ENCODE measurements at places on chromosomes 1 and 21.

DNA sequence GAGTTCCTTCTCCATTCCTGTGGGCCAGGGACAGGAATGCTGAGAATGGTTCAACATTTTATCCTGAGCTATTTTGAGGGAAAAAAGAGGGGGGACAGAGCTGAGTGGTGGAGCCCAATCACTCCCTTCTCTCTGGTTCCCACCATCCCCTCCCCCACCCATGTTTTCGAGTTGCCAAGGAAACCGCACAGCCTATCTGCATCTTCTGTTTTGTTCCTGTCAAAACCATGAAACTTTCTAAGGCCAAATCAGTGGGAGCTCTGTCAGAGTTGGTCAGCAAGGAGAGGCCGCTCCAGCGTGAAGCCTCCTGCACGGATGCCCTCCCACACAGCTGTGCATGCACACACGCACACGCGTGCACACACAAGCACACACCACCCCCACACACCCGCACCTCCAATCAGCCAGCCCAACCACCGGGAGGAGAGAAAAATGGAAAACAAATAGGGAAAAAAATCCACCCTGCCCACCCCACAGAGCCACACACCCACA lies 54.5 kb upstream of the ATP2B4 start:
- no peak for DNase-seq

GRCh38 chr1:180956028-180956640 lies 43.4 kb downstream of the KIAA1614 start:
- DNase-seq, result no peak

DNA sequence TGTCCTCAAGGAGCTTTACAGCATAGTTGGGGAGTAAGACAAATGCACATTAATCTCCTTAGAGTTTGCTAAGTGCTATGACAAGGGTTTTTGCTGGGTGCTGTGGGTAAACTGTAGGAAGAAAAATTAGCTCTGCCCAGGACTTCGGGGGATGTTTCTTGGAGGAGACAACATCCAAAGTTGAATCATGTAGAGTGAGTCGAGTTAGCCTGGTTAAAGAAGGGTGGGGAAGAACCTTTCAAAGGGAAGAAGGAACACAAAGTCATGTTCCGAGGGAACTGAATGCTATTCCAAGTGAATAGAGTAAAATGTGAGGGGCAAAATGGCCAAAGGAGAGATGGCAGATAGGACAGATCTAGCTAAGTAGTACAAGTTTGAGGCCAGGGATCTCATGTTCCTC lies 17.1 kb downstream of the SPRTN start:
- DNase-seq, result no peak

DNA sequence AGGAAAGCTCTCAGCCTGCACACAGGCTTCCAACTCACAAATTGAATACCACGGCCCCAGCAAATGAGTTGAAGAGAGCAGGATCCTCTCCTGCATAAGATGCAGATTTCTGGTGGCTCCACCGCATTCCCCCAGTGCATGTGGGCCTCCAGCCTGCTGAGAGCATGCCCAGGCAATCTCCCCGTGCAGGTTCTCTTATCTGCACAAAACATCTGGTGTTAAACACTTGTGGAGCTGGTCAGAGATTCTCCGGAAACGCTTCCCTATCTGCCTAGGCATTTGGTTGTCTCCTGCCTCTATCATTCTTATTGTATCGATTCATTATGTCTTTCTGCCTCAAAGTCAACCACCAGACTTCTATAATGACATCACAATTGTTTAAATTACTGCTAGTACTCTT lies 1349.0 kb upstream of the B3GALT2 start:
- DNase-seq, result no peak

- DNase-seq, result no peak
Observed at GRCh38 chr1:193846876-193847604, 660.6 kb upstream of the B3GALT2 start.

DNA sequence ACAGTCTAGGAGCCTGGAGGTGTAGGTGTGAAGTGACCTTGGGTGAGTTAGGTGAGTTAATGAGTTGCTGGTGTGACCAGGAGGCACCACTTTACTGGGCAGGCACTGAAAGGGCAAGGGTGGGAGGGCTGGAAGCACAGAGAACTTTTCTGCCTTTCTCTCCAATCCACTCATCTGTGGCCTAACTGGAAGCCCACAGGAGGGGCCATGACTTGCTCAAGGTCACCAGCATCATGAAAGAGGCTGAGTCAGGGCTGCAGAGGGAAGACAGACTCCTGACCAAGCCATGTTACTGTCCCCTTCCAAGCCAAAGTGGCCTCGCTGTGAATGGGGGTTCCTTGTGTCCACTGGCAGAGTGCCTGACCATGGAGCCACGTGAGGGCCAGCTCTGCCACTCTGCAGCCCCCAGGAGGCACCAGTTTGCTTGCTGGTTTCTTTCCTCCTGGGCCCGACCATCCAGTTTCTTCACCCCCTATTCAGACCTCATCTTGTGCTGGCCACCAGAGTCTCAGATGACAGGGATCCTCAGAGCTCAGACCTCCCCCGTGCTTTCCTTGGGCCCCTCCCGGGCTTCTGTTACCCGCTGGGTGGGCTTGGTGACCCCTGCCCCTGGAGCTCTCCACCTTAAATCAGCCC lies 4.3 kb upstream of the BSND start:
- DNase-seq, result no peak

- no peak for DNase-seq
Observed at GRCh38 chr1:2392686-2393085, 1.0 kb downstream of the RER1 start.

DNA sequence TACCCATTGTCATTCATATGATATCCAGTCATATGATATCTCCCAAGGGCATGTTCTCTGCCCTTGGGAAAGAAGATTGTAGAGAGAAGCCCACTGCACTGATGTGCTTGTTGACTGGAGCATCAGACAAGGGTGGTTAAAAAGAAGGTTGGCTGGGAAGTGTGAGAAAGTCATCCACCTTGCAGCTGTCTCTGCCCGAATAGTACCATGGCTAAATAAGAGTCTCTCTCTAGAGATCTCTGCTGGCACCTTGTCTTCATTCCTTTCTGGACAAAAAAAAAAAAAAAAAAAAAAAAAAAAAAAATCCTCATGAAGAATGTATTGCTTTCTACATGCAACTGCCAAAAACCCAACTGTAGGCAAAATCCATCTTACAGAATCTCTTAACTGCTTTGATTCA lies 349.7 kb upstream of the ESRRG start:
- DNase-seq, result no peak

DNA sequence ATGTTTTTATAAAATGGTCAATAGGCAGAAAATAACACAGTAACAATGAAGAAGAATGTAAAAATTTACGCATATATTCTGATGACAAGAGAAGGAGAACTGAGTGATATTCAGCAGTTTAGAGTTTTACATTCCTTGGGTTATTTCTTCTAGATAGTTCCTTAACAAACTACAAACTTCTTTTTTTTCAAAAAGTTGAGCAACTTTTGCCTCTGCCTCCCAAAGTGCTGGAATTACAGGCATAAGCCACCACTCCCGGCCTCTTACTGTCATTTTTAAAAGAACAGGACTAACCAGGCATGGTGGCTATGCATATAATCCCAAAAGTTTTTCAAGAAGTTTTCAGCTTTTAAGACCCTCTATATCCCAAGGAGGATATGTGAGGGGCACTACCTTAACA lies 32.9 kb downstream of the ARNT start:
- DNase-seq, result no peak
